ENCODE measurements at places on chromosomes 12 and 14.

DNA sequence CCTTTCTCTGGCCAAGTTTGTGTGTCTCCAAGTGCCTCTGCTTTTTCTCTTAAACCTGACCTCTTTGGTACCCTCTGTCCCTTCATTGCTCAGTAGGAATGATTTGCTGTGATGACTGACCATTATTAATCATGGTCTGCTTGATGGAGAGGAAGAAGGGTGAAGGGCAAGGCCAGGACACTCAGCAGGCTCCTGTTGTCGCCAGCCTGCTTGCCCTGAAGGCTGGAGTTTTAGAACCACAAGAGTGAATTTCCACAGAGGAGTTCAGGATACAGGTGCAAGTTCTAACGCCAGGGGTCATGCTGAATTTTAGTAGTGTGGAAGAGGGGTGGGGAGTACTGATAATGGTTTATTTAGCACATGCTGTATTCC, 2.8 kb upstream of the ITGA5 start:
- DNase-seq: no peak

DNA sequence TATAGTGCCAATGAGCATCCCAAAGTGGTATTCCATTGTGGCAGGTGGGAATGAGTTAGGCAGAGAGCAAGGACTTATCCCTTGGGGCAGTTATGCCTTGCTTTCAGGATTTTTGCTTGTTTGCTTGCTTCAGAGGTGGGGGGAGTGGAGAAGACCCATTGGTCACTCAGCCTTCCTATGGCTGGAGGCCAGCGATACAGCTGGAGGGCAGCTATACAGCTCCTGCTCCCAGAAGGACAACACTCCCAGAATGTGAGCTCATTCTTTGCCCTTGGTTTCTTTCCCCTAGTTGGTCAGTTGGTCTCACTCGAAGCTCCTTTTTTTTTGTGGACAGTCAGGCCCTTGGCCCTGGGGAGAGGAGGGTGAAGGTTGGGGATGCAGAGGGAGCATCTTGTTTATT, 14.5 kb downstream of the KRT83 start:
- DNase-seq: no peak

DNA sequence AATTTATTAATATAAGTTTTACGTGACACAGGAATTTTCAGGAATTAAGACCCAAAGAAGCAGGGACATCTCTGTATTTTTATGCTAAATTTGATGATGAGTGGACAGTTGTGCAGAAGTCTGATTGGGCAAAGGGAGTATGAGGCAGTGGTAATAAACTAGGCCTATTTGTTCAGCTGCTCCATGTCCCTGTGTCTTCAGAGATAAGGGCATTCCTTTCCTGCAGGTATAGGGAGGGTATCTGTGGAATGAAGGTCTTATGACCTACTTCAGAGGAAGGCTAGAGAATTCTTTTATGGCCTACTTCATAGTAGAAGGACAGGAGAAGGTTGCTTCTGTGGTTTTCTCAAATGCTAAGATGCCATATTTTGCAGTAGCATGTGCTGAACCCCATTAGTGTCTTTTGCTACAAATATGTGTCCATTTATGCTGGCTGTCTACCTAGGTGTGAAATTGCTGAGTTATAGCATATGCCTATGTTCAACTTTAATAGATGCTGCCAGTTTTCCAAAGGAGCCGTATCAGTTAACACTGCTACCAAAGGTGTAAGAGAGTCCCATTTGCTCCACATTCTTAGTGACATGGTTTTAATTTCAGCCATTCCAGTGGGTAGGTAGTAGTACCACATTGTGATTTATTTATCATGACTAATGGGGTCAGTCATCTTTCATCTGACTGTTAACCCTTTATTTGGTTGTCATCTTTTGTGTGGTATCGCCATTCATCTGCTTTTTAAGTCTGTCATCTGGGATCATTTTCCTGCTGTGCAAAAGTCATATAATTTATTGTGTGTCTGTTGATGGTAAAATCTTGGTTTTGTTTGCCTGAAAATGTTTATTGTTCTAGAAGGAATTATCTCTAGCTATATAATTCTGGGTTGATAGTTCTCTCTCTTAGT, 410.7 kb upstream of the RGS6 start:
- no peak for DNase-seq

- no peak for DNase-seq
Observed at GRCh38 chr14:73753887-73754795, 40.0 kb upstream of the PNMA1 start.

DNA sequence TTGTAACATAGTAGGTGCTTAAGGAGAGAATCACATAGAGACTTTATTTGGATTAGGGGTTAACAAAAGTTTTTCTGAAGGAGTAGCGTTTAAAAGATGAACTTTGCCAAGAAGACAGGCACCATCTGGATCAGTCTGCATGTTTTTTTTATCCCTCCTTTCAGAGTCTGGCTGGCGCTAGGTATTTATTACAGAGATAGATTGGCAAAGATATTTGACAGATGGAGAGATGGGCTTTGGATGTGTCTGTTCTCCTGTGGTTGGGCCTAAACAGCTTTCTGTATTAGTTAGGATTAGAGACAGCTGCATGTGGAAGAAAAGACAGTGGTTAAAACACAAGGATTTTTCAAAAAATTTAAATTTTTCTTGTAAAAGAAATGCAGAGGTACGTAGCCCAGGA, 133.9 kb downstream of the C12orf75 start:
- DNase-seq: no peak

GRCh38 chr12:113432986-113433385, 10.8 kb downstream of the SDSL start:
- DNase-seq: no peak

Measured in T-helper 1 cell (primary cell).